ENCODE measurements at places on chromosomes 7 and 10.

DNA sequence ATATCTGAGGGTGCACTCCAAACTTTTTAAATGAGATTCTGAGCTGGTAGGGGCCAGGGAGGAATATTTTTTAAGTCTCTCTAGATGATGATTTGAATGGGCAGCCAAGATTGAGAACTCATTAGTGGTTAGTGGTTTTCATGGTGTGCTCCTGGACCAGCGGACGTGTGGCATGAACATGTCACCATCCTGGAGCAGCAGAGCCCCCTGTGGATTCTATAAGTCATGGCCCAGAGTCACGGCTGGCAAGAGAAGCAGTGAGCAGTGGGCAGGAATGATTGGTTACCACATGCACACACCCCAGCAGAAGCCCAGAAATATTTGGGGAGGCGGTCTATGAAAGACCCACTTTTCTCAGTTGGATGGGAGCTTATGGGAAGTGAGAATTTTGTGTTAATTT lies 21.2 kb upstream of the UCN3 start:
- DNase-seq: no peak

DNA sequence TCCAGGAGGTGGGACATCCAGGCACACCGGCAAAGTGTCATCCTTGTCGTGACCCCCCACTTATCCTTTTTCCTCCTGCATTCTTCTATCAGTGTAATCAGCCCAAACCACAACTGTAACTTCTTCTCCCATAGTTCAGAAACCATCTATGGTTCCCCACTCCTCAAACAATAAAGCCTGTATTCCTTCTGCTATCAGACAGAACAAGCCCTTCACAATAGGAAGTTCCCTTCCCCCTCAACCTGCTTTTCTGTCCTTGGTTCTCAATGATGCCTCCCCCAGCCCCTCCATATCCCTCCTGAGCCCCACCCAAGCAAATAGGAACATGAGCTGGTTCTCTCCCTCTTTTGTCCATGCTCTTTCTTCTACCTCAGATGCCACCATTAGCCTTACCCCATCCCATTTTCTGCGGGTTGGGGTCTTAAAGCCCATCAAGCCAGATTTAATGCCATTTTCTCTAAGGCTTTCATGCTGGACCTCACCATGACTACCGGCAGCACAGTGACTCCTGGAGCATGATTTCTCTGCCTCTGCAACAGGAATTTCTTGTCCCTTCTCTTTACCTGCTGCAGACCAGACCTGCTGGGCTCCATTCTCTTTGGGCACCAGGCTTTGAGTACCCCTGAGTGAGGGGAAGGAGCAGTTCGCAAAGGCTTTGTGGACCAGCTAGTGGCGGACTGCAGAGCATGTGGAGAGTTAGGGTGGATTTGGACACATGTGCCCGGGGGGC lies 92.8 kb upstream of the PAX2 start:
- no peak for DNase-seq

DNA sequence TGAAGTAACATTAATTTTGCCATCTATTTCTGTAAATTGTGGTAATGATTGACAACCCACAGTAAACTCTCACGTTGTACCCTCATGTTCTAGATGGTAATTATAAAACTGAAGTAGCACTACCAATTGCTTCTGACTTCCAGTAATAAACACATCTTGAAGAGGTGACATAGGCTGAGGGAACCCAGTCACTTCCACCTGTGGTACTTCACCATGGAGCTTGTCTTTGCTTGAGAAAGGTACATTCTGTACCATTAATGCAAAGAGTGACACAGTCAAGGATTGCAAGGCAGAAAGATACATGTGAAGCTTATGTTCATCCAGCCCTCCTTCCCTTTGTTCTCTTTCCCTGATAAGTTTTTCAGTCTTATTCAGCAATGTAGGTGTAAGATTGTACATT lies 11.2 kb downstream of the CAPZA2 start:
- no peak for DNase-seq

- DNase-seq: peak; percentile 74
Measured at GRCh38 chr10:43078986-43079273, 2.1 kb downstream of the RET start.

DNA sequence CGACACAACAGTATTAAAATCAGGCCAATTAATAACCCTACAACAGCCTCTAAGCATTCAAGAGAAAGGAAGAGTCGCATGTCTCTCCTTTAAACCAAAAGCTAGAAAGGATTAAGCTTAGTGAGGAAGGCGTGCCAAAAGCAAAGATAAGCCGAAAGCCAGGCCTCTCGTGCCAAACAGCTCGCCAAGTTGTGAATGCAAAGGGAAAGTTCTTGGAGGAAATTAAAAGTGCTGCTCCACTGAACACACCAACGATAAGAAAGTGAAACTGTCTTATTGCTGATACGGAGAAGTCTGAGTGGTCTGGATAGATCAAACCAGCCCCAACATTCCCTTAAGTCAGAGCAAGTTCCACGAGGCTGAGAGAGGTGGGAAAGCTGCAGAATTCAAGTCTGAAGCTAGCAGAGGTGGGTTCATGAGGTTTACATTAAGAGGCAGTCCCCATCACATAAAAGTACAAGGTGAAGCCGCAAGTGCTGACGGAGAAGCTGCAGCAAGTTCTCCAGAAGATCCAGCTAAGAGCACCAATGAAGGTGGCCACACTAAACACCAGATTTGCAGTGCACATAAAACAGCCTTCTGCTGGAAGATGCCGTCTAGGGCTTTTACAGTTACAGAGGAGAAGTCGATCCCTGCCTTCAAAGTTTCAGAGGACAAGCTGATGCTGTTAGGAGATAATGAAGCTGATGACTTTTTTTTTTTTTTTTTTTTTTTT lies 194.8 kb downstream of the MAD1L1 start:
- no peak for DNase-seq

DNA sequence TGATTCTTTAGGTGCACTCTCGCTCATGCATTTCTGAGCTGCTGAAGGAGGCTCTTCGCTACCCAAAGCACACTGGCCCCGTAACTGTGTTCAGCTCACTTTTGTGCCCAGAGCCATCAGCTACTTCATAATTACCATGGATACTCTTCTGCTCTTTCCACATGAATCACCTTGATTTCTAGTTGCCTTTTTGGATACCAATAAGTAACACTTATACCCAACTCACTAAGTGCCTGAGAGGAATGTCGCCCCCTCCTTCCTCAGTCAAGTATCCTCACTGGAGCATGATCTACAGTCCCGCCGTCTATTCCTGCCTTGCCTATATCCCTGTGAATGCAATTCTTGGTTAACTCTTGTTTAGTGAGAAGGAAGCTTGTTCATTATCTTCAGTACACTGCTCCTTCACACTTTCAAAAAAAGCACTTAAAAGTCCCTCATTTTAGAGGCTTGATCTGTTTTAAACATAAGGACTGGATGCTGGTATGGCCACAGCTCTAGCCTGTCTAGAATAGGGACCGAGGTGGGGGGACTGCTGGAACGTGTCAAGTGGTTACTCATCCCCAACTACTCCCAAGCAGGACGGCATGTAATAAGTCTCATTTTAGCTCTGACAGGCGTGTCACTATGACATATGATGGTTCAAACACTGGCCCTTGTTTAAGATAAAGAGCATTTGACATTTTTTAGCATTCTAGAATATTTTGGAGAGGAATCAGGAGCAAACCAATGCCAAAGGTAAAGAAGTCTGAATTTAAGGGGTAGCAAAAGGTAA lies 23.7 kb downstream of the SVIL start:
- no peak for DNase-seq

DNA sequence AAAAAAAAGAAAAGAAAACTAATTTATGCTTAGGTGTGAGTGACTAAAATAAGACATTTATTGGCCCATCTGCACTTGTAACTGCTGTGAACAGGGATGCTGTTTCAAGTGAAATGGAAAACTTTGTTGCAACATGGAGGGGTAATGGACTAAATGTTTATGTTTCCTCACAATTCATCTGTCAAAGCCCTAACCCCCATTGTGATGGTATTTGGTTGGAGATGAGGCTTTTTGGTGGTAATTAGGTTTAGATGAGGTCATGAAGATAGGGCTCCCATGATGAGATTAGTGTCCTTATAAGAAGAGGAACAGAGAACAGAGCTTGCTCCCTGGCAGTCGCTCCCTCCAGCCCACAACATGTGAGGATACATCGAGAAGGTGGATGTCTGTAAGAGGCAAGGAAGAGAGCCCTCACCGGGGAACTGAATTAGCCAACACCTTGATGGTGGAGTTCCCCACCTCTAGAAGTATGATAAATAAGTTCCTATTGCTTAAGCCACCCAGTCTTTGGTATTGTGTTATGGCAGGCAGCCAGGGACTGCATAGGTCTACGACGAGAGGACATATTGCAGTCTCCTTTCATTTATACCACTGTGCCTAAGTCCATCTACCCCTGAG lies 28.6 kb upstream of the VCL start:
- DNase-seq: no peak

DNA sequence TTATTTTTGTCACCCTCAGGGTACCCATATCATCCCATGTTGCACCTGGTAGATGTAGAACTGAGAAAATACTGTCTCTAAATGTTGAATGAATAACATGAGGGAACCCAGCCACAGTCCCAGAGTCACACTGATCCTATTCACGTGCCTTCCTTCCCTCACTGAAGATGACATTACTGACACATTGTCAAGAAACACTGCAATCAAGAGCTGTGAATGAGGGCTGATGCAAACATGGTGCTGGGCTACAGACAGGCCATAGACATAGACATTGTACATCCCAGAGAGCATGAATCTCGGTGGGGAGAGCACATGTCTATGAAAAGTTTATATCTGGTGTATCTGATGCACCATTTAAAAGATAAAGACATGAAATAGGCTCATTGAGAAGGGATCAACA lies 9.8 kb downstream of the SLC13A4 start:
- no peak for DNase-seq

GRCh38 chr7:98797150-98797549 lies 72.7 kb downstream of the TMEM130 start:
- DNase-seq: no peak

- DNase-seq: peak; percentile 77
Measured at GRCh38 chr7:49001610-49002033, 77.3 kb downstream of the CDC14C start.

- no peak for DNase-seq
Measured at GRCh38 chr10:28624351-28624750, 53.0 kb upstream of the BAMBI start.

DNA sequence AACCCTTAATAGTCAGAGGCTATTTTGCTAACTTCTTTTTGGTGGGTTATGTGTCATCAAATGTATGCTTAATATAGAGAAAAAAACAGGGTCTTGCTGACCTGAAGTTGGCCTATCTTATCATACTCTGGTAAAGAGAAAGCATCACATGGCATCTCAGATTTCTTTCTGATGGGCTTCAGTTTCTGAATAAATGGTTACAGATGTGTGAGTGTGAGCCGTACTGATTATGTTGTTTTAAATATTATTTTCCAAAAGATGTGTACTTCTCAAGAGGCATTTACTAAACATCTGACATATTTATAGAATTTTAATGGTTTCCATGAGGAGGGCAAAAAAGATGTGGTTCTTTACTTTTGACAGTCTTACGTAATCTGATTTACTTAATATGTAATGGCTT lies 28.4 kb downstream of the BBS9 start:
- no peak for DNase-seq

- DNase-seq: no peak
Measured at GRCh38 chr7:128351296-128352152, 7.8 kb upstream of the RBM28 start.

DNA sequence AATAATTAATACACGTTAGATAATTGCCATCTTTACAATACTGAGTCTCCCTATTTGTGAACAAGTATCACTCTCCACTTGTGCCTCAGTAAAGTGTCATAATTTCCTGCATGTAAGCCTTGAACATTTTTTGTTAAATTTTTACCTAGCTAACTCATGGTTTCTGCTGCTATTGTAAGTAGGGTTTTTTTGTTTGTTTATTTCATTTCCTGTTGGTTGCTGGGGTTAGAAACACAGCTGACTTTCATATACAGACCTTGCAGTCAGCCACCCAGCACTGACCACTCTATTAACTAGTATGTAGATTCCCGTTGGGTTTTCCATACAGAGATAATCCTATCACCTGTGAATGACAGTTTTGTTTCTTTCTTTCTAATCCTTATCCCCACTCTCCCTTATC lies 133.3 kb downstream of the MPP7 start:
- no peak for DNase-seq

DNA sequence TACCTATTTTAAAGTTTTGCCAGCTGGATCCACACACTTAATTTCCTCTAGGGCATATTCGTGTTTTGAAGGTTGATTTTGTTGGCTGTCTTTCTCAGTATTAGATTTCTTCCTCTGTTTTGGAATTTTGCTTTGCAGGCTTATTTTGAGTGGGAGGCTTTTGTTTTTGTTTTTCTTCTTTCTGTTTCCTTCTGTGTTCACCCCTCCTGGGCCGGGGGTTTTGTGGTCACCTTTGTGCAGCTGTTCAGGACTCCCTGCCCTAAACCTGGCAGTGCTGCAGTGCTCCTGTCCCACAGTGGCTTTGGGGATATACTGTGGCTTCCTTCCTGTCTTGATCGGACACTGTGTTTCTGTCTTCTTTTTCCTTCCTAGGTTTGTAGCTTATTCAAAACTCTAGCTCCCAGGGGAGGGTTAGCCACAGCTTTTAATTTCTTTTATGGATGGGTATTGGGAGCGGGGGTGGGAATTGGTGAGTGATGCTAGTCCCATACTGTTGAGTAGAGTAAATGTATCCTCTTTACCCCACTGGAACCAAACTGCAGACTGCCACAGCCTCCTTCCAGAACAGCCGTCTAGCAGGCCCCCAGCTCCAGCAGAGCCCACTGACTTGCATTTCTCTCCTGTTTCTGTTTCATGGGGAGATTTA lies 228.7 kb upstream of the FZD8 start:
- DNase-seq: no peak

DNA sequence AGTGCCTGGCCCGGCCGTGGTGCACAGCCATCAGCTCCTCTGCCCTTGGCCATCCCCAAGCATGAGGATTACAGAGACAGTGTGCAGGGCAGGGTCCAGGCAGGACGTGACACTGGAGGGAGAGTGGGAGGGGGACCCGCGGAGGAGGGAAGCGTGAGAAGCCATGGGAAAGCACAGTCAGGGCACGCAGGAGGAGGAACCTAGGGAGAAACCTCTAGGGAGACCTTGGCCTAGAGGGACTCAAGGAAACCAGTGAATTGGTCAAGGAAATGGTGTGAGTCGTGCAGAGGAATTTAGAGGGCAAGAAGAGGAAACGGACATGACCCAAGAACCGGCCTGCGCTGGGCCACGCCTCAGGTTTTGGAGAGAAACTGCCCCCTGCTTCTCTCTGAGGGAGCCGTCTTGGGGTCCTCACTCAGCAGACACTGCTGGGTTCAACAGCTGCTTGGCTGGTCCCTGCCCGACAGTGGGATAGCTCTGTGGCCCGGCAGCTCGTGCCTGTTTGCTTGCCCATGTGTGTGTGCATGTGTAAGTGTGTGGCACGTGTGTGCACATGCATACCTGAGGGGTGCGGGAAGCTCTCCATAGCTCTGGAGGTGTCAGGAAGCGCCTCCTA lies 3.2 kb downstream of the OPN4 start:
- no peak for DNase-seq

DNA sequence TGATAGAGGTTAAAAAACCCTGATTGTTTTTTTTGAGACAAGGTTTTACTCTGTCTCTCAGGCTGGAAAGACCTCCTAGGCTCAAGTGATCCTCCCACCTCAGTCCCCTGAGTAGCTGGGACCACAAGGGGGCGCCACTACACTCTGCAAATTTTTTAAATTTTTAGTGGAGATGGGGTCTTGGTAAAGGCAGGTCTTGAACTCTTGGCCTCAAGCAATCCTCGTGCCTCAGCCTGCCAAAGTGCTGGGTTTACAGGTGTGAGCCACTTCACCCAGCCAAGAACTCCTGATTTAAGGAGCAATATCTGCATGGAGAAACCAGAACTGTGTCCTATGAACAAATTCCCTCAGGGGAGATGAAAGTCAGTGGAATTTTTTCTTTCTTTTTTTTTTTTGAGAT lies 7.3 kb upstream of the KLHDC10 start:
- DNase-seq: no peak

- no peak for DNase-seq
Measured at GRCh38 chr10:74949034-74949832, 122.8 kb downstream of the KAT6B start.
